ENCODE measurements at places on chromosomes 11 and 22.

- no peak for DNase-seq
Measured at GRCh38 chr11:61659413-61660196, 20.6 kb upstream of the DAGLA start.

- DNase-seq: no peak
Measured at GRCh38 chr22:19808873-19809478, 45.7 kb downstream of the GNB1L start.

DNA sequence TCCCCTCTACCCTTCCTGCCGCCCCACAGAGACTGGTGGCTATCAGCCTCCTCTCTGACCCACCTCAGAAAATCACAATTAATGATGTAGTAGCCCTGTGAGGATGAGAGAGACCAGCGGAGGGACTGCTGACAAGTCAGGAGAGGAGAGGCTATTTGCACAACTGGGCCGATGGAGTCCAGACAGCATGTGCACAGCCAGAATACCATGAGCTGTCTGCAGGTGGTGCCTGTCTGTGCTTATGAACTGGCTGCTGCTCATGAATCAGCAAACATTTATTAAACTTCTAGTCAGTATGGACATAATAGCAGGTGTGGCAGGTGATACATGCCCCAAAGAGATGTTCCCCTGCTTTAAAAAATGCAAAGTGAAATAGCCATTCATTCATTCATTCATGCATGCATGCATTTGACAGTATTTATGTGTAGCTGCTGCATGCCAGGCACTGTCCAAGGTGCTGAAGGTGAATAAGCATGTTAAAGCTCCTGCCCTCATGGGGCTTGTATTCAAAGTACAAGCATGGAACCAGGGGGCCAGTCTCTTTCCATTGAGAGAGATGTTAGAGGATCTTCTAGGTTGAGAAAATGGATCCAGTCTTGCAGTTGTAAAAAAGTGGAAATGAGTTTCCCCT is 141.3 kb downstream of the GRIK4 start:
- no peak for DNase-seq

DNA sequence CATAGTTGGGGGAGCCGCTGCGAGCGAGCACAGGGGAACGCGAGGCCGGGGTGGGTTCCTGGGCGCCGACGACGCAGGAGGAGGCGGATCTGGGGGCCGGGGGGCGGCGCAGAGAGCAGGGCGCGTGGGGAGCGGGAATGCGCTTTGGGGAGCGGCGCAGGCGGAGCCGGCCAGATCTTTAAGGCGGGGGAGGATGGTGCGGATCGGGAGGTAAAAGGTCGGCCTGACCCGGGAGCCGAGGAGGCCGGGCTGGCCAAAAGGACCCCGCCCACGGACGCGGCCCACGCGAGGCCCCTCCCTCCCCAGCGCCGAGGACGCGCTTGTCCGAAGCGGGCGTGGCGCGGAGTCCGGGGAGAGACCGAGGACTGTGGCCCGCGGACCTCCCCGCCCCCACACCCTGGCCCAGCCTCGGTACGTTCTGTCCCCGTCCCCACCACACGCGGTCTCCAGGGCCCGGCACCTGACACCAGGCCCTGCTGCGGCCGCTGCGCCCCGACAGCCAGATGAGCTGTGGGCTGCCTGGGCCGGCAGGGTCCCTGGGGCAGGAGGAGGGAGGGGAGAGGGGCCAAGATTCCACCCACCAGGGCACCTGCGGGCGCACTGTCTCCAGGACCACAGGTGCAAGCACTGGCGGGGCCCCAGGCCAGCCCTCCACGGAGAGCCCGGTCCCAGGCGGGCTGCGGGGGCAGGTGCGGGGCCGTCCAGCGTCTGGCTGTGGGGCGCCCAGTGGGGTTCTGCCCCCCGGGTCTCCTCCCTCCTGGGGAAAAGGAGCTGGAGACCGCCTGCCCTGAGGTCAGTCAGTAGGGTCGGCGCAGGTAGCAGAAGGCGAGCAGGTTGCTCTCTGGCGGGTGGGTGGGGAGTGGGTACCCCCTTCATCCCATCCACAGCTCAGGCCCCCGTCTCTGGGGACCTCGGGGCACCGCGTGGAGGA is 10.9 kb downstream of the PIM3 start:
- DNase-seq: no peak

- no peak for DNase-seq
Measured at GRCh38 chr22:35380013-35380412, 883 bp upstream of the HMOX1 start.

DNA sequence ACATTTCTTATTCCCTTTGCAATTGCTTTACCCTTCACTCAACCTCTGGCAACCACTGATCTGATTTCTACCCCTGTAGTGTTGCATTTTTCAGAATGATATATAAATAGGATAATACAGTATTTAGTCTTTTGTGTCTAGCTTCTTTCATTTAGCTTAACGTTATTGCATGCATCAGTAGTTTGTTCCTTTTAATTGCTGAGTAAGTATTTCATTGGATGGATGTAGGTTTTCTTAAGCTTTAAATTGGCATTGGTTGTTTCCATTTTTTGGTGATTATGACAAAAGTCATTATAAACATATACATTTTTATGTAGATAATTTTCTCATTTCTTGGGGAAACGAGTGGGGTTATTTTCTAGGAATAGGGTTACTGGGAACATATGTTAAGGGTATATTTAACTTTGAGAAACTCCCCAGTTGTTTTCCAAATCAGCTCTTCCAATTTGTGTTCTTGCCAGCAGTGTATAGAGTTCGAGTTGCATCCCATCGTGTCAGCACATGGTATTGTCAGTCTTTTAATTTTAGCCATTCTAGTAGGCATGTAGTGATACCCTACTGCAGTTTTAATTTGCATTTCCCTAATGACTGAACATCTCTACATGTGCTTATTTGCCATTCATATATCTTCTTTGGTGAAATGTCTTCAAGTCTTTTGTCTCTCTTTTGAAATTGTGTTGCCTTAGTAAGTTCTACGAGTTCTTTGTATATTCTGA is 60.3 kb downstream of the DDX10 start:
- DNase-seq: no peak

GRCh38 chr11:92696076-92696475 is 273.4 kb upstream of the MTNR1B start:
- no peak for DNase-seq

DNA sequence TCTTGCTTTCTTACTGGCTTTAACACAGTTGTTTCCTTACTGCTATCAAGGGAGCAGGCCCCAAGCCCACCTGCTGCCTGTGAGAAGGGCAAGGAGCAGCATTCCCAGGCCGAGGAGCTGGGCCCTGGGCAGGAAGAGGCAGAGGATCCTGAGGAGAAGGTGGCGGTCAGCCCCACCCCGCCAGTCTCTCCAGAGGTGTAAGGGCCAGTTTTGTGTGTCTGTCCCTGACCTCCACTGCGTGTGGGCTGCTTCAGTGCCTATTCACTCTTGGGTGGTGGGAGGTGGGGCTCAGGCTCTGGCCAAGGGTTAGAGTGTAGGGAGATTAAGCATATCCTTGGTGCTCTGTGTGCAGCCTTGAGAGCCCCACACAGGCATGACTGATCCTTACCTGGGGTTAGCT is 55.1 kb downstream of the CEP164 start:
- DNase-seq: no peak

GRCh38 chr11:57649826-57650738 is at the start of gene YPEL4:
Gene YPEL4 (minus strand): TSS chr11:57649912. CDS start chr11:57647107, 2,805 bp downstream.
- DNase-seq: no peak

GRCh38 chr11:14124350-14124749 is 161.8 kb downstream of the SPON1 start:
- DNase-seq: no peak

GRCh38 chr11:74860743-74861142 is 88.1 kb downstream of the XRRA1 start:
- no peak for DNase-seq

- no peak for DNase-seq
Measured at GRCh38 chr11:121405646-121406045, 46.5 kb upstream of the SORL1 start.

DNA sequence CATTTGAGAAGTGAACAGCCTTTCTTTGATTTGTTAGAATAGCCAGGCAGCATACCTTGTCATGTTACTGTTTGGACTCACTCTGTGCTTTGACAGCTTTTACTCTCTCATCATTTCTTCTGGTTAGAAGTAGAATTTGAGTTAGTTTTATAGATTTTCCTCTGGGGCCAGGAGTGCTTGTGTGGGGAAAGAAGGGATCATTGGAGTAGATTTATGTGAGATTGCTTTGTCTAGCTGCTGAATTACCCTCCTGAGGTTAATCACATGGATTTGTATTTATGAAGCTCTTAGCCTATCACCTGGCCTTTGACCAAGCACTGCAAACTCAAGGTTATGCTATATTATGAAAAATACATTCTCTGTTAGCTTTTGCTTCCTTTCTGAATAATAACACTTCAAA is 54.3 kb downstream of the SWAP70 start:
- DNase-seq: no peak

- no peak for DNase-seq
Measured at GRCh38 chr11:61930933-61931332, 13.6 kb upstream of the RAB3IL1 start.

DNA sequence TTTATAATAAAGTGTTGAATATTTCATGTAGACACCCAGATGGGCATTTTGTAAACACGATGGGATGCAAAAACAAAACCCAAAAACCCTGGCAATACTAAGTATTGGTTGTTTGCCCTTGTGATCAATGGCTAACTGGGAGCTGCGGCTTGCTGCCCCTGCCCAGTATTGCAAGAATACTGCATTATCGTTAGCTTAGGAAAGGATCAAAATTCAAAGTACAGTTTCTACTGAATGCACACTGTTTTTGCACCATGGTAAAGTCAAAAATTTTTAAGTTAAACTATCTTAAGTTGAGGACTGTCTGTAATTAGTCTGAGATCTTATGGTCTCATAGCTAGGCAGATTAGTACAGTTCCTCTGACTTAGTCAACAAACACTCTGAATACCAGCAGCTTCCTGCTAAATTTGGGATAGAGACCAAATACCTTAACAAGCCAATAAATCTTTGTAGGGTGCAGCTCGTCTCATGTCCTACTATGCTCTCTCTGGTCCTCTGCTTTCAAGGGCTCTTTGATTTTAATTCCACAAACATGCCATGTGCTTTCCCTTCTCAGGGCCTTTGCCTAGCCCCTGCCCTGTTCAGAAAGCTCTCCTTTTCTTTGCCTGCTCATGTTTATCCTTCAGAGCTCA is 4.0 kb downstream of the CCDC90B start:
- DNase-seq: no peak

DNA sequence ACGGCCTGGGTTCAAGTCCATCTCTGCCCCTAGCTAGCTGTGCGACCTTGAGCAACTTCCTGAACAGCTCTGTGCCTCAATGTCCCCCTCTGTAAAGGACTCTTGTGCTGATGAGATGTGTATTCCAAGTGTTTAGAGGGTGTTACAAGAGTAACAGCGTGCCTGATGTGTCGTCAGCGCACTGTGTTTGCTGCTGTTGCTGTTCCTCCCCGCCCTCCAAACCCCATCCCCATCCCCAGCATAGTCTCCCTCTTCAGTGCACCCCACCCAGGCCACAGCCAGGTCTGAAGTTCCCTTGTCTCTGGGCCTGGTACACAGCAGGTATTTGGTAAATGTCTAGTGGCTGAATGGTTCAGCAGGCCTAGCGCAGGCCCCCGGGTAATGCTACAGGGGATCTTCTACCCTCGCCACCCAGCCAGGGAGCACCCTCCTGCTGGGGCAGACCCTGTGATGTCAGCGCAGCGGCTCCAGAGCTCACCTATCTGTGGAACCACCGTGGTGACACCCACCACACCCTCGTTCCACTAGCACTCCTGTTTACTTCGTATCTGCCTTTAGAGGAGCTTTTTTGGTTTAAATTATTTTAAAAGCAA is 10.3 kb downstream of the CBX7 start:
- no peak for DNase-seq

DNA sequence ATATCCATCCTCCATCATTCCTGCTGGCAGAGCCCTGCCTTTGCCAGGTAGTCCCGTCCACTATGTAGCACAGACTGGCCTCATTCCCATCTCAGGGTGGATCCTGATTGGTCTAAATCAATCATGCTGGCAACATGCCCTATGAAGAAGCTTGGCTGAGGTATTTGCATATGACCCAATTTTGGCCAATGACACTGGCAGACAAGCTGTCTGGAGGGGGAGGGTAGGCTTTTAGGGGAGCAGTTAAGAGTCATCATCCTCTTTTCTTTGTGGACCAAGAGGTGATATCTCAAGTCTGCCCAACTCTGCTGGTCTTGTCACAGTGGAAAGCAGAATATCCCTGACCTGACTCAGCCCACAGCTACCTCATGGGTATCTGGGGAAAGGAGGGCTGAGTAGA is 5.1 kb downstream of the CCDC89 start:
- DNase-seq: no peak

DNA sequence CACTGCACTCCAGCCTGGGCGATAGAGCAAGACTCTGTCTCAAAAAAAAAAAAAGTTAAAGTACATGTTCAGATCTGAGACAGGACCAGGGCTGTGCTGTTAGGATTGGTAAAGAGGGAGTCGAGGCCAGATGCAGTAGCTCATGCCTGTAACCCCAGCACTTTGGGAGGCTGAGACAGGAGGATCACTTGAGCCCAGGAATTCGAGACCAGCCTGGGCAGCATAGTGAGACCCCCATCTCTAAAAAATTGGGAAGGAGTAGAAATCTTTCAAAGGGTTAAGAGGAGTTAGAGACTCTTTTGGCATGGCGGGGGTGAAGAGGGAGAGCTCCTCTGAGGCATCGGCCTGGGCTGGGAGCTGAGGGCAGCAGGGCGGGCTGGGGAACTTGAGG is 11.8 kb downstream of the SLC25A45 start:
- DNase-seq: no peak

GRCh38 chr11:60857378-60858232 is 1.9 kb upstream of the PTGDR2 start:
- no peak for DNase-seq

Data from cortex of kidney (tissue), 1 donor.